Omental fat pad (tissue), 4 donors: ENCODE measurements at places on chromosomes 2 and 18. TPM values are rescaled to one million over a fixed set of nuclear protein-coding genes. Genes with fewer than 3 reads are reported as not detected.

KIF1A gene
- total RNA-seq, result 0.19 TPM

DSEL gene
- total RNA-seq, result 13.1 TPM

ALPI gene
- not detected for total RNA-seq

OXER1 gene
- not detected for total RNA-seq

PROKR1 gene
- total RNA-seq, result 1.7 TPM

KCNJ13 gene
- total RNA-seq, result not detected

SETBP1 gene
- 34.2 TPM for total RNA-seq

CRYBA2 gene
- total RNA-seq, result not detected

ESPNL gene
- 0.47 TPM for total RNA-seq

KLHL14 gene
- 0.79 TPM for total RNA-seq

KATNAL2 gene
- total RNA-seq, result 5.7 TPM

ALPG gene
- not detected for total RNA-seq

SPP2 gene
- not detected for total RNA-seq

CYS1 gene
- total RNA-seq, result 0.84 TPM
